Muscle of leg (tissue), 16 donors: ENCODE measurements at places on chromosomes 7 and 10. TPM values are rescaled to one million over a fixed set of nuclear protein-coding genes. Genes with fewer than 3 reads are reported as not detected.

GRCh38 chr10:33612551-33612950 lies 278.1 kb upstream of the NRP1 start:
- H3K27ac ChIP-seq: no peak overlapping the region
- H3K4me3 ChIP-seq: no peak overlapping the region
- peaks cover 5% of the 10 kb centered on the region for H3K4me1 ChIP-seq
- H3K36me3 ChIP-seq: no peaks in the 10 kb centered on the region

NAPEPLD gene
- 17.2 TPM for polyA plus RNA-seq

DNA sequence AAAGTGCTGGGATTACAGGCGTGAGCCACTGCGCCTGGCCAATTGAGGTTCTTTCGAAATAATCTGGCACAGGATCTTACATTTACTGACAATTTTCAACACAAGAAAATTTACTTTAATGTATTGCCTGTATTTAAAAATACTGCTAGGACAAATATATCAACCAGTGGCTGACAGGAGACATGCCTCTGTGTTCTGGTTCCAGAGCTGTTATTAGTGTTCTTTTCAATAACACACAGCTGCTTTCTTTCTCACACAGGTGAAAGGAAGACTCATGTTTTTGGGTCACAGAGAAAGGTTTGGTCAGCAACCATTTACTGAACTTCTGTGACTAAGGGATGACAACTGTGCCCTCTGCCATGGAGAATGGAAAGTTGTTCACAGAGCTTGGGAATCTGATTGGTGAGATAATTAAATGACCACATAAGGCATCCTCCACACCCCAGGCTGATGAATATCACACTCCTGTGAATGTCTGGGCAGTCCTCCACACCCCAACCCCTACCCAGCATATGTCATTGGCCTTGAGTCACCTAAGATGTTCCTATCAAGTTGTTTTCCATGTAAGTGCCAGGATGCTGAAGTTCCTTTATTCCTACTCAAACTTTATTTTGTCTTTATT lies 180.1 kb downstream of the RAPGEF5 start:
- no peak overlapping the region for H3K4me3 ChIP-seq
- no peak for DNase-seq
- no peak overlapping the region for H3K27ac ChIP-seq
- no peaks in the 10 kb centered on the region for H3K36me3 ChIP-seq
- H3K4me1 ChIP-seq: no peaks in the 10 kb centered on the region

DENND2A gene
- polyA plus RNA-seq: 52.2 TPM

- no peak for DNase-seq
- no peaks in the 10 kb centered on the region for H3K27me3 ChIP-seq
- H3K27ac ChIP-seq: no peak overlapping the region
- H3K36me3 ChIP-seq: peaks cover 11% of the 10 kb centered on the region
These were observed 200.8 kb downstream of the TNS3 start for GRCh38 chr7:47381134-47381495.

- peak; percentile 14 for DNase-seq
- H3K4me1 ChIP-seq: peaks cover 4% of the 10 kb centered on the region
- H3K27me3 ChIP-seq: no peaks in the 10 kb centered on the region
- H3K4me3 ChIP-seq: no peak overlapping the region
These were observed 36.5 kb downstream of the COA1 start for GRCh38 chr7:43692582-43693373.

MYH16 gene
- polyA plus RNA-seq: 0.12 TPM

DNA sequence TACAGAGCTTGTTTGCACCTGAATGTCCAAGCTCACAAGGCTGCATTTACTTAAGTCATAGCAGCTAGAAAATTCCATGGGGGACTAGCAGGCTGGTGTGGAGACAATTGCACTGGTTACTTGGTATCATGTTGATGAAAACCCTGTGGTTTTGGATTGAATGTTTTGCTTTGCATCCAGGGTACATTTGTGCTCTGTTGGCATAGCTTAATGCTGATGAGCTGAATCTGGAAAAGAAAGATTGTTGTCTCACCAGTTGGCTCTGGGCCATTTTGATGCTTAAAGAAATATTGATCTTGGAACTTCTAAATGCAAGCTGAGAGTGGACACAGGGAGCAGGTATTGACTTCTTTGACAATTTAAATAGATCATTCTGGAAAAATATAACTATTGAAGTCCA lies 122.5 kb upstream of the MBL2 start:
- H3K27me3 ChIP-seq: no peaks in the 10 kb centered on the region
- no peak overlapping the region for H3K4me3 ChIP-seq
- no peaks in the 10 kb centered on the region for H3K36me3 ChIP-seq
- H3K27ac ChIP-seq: no peak overlapping the region
- DNase-seq: no peak
- no peaks in the 10 kb centered on the region for H3K4me1 ChIP-seq

DNA sequence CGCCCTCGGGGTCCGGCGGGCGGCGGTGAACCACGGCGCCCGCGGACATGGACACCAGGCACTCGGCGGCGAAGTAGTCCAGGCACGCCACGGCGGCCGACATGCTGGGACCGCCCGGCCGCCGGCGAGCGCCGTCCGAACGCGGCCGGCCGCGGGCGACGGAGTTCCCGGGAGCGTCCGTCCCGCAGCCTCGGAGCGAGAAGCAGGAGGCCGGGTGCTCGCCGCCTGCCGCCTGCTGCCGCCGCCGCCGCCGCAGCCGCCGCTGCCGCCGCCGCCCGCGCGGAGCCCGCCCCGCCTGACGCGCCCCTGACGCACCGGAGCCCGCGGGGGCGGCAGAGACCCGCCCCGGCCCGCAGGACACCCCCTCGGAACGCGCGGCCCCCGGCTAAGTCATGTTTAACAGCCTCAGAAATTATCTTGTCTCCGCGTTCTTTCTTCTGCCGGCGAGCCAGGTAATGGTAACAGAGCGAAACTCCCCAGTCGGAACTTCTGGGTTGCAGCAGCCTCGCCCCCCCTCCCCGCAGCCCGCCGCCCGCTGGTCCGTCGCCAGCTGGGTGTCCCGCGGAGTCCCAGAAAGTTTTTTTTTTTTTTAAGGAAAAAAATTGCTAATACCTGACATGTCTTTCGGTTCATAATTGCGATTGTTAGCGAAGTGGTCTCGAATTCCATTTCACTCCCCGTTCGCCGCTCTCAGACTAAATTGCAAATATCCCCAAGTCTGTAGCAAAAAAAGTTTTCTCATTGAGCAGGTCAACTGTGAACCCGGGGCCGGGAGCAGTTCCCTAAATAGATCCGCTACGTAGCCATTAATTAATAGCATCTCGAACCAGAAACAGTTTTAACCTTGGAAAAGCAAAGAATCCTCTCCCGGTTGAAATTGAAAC lies at the start of gene KLF14:
Gene KLF14 (minus strand): TSS at position 277 of the 884 bp plus-strand sequence. CDS start 174 bp downstream, at position 103.
- H3K27ac ChIP-seq: peak within 1 kb of the TSS; percentile 84
- H3K36me3 ChIP-seq: no peaks in the 10 kb centered on the region
- peak within 1 kb of the TSS; percentile 52 for H3K4me3 ChIP-seq
- no peaks in the 10 kb centered on the region for H3K4me1 ChIP-seq
- H3K27me3 ChIP-seq: peaks cover 28% of the 10 kb centered on the region

DNA sequence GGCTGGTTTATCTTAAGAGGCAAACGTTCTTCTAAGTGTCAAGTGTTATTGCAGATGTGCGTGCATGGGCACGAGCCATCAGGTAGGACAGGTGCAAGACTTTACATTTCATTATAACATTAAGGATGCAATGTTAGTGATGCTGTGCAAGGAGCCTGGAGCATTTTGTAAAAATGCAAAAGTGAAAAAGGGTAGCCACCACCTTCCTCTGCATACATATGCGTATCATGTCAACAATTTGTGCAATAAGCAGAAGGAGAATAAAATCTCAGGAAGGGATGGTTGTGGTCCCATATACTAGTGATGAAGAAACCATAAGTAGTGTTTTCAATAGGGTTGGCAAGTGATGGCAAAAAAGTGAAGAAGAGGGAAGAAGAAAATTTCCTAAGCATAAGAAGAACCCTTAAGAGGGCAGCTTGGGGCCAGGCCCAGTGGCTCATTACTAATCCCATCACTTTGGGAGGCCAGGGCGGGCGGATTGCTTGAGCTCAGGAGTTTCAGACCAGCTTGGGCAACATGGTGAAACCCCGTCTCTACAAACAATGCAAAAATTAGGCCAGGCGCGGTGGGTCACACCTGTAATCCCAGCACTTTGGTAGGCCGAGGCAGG lies 7.5 kb downstream of the PIK3AP1 start:
- DNase-seq: no peak
- H3K27me3 ChIP-seq: no peaks in the 10 kb centered on the region
- no peaks in the 10 kb centered on the region for H3K36me3 ChIP-seq
- no peak overlapping the region for H3K4me3 ChIP-seq
- no peak overlapping the region for H3K27ac ChIP-seq

ORC5 gene
- polyA plus RNA-seq: 12.4 TPM

WDR37 gene
- 11.1 TPM for polyA plus RNA-seq

ZRANB1 gene
- polyA plus RNA-seq: 15.2 TPM

GRCh38 chr10:31197886-31198285 lies 121.1 kb upstream of the ZEB1 start:
- H3K27ac ChIP-seq: no peak overlapping the region
- no peaks in the 10 kb centered on the region for H3K36me3 ChIP-seq
- H3K27me3 ChIP-seq: no peaks in the 10 kb centered on the region
- no peak overlapping the region for H3K4me3 ChIP-seq
- DNase-seq: peak; percentile 32
- no peaks in the 10 kb centered on the region for H3K4me1 ChIP-seq

DNA sequence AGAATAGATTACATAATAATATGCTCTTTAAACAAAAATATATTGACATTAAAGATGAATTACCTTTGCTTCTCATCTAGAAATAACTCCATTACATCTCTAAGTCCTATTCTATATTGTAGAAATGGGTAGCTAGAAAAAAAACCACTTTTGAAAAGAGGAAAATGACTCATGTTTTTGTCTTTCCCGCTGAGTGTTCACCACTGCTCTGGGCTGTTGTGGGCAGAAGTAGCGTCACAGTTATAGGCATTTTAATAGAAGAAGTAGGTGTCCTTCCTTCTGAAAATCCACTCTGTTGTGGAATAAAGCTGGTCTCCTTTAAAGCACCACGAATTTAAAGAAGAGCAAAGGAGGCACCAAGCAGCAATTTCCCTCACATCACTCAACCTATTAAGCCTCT lies 117.6 kb upstream of the NFE2L3 start:
- H3K27ac ChIP-seq: no peak overlapping the region
- H3K36me3 ChIP-seq: no peaks in the 10 kb centered on the region
- no peak overlapping the region for H3K4me3 ChIP-seq
- no peak for DNase-seq

TBXAS1 gene
- polyA plus RNA-seq: 3.4 TPM

DNA sequence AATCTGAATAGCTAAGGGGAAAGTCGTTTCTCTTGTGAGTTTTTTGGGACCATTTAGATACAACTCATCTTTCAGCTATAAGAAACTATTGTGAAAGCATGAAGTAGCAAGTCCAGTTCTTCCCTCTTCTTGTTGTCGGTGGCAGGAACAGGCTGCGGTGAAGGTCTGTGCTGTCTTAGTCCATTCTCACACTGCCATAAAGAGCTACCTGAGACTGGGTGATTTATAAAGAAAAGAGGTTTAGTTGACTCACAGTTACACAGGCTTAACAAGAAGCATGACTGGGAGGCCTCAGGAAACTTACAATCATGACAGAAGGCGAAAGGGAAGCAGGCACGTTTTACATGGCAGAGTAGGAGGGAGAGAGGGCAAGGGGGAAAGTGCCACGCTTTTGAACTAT lies 261.8 kb downstream of the GATA3 start:
- H3K4me1 ChIP-seq: no peaks in the 10 kb centered on the region
- H3K36me3 ChIP-seq: no peaks in the 10 kb centered on the region
- no peaks in the 10 kb centered on the region for H3K27me3 ChIP-seq
- no peak overlapping the region for H3K4me3 ChIP-seq
- DNase-seq: no peak
- H3K27ac ChIP-seq: no peak overlapping the region
